K562 (cell line): ENCODE measurements at places on chromosomes 1 and 21.

GRCh38 chr1:243513726-243514491, 258.1 kb downstream of the SDCCAG8 start:
- DNase-seq = no peak

DNA sequence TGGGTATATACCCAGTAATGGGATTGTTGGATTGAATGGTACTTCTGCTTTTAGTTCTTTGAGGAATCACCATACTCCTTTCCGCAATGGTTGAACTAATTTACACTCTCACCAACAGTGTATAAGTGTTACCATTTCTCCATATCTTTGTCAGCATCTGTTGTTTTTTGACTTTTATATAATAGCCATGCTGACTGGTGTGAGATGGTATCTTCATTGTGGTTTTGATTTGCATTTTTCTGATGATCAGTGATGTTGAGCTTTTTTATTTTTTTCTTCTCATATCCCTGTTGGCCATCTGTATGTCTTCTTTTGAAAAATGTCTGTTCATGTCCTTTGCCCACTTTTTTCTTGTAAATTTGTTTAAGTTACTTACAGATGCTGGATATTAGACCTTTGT, 14.1 kb downstream of the DNM3 start:
- no peak for DNase-seq

DNA sequence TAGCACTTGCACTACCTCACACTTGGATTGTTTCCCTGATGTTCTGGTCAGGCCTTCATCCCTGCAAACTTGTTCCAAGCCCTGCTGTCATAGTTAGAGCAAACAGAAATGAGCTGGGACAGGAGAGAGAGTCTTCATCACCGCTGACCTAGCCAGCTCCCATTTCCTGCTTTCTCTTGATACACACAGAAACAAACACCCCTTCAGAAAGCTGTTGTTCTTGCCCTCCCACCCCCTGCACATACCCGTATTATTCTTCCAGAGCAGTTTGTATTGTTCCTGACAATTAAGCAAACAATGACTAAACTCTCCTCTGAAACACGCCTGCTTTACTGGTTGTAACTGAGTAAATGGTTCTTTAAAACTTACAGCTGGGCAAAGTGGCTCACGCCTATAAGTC, 2.9 kb upstream of the SYT2 start:
- DNase-seq = no peak

GRCh38 chr1:244325056-244325758, 126.5 kb downstream of the ADSS2 start:
- no peak for DNase-seq

DNA sequence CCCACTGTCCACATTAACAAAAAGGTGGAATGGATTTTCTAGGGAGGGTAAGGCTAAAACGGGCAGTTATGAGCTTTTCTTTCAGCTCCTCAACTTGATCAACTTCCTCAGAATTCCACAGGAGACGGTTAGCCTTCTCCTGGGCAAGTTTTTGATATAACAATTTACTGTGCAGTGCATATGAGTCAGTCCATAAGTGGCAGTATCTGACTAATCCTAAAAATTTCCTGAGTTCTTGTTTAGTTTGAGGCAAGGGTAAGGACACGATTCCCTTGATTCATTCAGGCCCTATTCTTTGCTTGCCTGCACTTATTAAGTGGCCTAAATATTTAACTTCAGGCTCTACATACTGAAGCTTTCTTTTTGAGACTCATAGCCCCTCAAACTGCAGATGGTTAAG, 6.2 kb upstream of the AADACL3 start:
- no peak for DNase-seq

DNA sequence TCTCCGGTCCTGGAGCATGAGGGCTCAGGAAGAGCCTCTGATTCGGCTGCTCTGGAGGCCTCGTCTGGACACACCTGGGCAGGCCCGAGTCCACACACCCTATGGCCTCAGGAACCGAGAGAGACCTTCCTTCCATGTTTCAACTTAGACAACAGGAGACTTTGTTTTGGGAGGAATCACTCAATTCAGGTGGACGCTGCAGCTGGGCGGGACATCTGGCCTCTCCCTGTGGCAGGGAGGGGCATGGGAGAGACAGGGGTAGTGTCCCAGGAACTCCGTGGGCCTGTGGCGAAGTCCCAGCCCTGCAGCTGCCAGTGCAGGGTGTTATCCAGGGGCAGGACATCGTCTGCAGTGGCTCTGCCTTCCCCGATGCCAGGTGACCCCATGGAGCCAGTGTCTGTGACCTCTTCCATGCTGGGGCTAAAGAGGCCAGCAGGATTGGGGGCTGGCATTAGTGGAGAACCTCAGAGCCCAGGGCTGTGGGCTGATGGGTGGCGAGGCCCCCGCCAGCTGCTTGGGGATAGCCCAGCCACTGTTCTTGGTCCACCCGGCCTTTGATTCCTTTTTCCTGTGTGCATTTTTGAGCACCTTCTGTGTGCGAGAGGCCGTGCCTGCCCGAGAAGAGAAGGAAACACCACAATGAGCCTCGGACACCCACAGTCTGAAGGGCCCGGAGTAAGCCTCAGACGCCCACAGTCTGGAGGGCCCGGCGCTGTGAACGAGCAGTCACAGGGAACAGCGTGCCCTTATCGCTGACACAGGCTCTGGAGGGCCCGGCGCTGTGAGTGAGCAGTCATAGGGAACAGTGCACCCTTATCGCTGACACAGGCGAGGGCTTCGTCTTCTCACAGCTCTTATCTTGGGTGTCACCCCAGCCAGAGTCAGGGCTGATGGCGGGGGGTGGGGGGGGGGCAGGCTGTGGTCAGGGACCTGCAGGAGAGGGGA, 6.2 kb downstream of the COL18A1 start:
- peak; percentile 99 for DNase-seq

DNA sequence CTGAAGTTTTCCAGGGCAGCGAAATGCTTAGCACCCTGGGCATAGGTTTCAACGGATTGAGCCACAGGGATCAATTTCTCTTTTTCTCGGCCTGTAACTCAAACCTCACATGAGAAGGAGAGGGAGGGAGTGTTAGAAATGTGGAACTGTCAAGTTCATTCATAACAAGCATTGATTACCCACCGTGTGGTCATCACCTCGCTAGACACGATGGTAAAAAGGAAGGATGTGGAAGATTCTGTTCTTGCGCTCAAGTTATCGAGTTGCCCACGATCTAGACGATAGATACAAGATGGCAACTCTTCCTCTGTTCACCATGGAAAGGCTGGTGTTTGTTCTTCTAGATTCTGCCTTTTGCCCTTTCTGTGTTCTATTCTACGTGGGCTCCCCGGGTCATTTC, 4.0 kb upstream of the RCAN3 start:
- DNase-seq = no peak

GRCh38 chr1:111249960-111250359, 22.4 kb downstream of the CHI3L2 start:
- no peak for DNase-seq

DNA sequence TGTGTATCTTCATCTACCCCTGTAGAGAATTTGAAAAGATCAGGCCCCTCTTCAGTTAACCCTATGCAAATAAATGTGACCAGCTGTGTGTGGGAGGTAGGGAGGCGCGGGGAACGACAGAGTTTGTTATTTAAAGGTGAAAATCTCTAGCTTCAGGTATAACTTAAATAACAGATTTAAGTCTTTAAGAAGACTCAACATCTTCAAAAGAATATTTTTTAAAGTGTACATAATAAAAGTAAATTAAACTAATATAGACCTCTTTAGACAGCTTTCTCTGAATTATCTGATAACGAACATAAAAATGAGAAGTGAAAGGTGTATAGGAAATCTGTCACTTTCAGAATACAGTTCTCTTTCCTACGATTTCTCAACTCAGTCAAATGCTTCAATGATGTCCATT, 16.0 kb downstream of the ANGPTL3 start:
- DNase-seq = no peak

DNA sequence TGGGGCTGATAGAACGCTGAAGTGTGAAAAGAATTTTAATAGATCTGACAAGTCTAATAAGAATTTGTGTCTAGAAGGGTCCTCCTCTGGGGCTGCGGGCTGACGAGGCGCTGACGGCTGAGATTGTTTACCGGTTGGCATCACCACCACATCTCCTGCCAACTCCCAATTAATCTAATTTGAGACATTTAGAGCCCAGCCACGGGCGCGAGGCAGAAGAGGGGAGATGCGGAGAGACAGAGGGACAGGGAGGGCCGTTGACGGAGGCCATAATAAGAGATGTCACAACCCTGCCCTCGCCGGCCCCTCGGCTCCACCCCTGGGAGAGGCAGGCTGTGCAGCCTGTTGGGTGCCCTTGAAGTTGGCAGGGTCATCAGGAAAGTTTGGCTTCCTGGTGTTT, 109.3 kb downstream of the PAX7 start:
- DNase-seq = no peak

DNA sequence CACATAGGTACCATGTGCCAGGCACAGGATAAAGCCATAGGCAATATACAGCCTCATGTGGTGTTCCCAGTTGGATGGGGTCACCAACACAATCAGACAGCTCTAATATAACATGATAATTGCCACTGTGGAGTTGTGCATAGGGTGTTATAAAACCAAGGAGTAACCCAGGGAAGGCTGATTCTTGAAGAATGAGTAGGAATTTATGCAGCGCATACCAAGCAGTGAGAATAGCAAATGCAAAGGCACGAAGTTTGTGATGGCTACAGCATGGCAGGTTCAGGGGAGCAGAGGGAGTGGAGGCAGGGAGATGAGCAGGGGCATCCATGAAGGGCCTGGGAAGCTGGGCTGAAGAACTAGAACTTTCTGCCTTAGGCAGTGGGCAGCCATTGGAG, 20.4 kb upstream of the SLC2A1 start:
- no peak for DNase-seq

DNA sequence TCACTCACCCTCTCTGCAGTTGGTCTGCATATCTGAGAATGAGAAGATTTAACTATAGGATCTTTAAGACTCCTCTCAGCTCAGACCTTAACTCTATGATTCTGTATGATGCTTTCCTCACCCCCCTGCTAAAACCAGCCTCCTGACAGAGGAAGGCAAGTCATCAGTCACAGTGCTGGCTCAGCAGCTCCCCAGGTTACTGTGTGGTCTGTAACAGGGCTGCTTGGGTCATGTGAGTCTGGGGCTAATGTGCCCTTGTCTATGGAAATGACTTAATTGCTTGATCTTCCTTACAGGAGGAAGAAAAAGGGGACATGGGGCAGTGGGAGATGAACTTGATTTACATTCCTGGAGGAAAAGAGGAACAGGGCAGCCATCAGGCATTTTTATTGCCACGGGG, 625.6 kb downstream of the PTPRU start:
- no peak for DNase-seq

DNA sequence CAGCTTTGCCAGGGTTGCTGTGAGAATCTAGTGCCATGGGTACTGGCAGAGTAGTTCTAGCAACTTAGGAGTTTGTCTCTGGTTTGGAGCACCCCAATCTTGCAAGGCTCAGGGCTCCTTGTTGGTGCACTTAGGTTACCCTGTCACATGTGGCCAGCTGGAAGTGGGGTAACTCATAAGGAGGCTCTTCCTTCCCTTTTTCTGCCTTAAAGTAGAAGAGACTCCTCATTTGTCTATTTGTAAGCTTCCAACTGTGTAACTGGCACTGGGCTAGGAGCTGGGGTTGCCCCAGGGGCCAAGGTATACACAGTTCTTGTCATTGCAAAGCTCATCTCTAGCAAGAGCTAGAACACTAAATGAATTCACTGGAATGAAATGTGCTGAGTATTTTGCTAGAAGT, 10.6 kb downstream of the MROH7 start:
- no peak for DNase-seq

DNA sequence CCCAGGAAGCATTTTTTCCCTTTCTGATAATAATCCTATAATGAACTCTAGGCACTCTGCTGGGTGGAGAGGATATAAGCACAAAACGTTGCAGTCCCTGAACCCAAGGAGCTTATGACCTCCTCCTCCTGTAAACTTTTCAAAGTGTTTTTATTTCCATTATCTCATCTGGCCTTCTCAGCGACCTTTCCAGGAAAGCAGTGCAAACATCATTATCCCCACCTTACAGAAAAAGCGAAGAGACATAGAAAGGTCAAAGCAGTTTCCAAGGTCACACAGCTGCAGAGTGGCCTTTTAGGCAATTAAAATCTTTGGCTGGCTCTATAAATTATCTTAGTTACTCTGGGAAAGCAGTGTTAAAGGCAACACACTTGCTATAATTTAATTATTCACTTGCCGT, 63.8 kb downstream of the OLFML3 start:
- no peak for DNase-seq

GRCh38 chr1:92065042-92065441, 10.2 kb downstream of the SETSIP start:
- peak; percentile 12 for DNase-seq

- DNase-seq = no peak
These were observed 12.8 kb downstream of the GFI1 start for GRCh38 chr1:92473781-92474495.

- no peak for DNase-seq
These were observed 94.6 kb upstream of the TMPRSS2 start for GRCh38 chr21:41602531-41602930.

GRCh38 chr1:77282187-77282865, 507 bp downstream of the AK5 start:
- DNase-seq = no peak

DNA sequence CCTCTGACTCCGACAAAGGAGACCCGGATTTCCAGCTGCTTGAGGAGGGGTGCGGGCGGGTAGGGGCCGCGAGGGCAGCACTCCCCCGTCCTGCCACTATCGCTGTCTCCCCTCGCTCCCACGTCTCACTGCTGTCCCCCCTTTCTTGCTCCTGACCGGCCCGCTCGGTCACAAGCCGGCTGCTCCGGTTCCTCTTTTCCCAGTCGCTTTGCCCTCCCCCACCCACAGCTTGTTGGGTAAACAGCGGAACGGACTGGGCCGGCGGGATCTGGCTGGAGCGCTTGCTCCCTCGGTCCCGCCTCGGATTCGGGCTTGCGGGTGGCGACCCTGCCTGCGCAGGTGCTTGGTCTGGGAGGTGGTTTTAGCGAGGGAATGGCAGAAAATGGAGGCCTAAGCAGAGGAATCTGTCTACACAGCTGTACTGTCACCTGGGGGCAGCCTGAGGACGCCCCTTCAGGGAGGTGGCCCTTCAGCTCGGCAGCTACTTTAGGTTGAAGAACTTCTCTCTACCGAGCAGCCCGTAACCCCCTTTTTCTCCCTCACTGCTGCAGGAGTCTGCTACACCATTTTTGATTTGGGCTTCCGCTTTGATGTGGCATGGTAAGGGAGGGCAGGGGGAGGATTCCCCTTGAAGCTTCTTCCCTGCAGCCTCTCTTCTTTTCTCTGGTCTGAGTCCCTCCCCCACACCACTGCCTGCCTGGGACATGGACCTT, 645 bp downstream of the ATP6V0B start:
- peak; percentile 39 for DNase-seq

DNA sequence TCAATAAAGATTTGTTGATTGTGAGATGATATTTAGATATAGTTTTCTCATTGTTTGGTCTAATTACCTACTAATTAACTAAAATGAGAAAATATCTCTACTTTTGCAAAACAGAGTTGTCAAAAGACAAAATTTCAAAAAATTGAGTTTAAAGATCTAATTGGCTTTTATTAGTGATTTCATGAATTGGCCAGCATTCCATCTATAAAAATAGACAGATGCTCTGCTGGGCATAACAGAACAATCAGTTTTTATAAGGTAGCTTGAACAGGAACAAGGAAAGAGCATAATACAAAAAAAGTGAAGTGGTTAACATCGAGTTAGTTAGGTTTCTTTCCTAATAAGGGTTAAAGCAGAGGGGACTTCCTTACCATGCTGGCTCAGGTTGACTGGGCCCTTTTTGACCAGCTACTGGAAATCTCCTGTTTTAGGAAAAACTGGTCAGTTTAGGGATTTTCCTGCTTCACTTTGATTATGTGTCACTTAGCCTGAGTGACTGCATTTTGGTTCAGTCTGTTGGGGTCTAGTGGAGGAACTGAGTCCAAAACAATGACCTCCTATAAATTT, 63.0 kb downstream of the VCAM1 start:
- DNase-seq = no peak

GRCh38 chr1:94014087-94014486, 104.9 kb upstream of the GCLM start:
- DNase-seq = no peak
